Stimulated activated CD4-positive, alpha-beta T cell treated with anti-CD3 and anti-CD28 coated beads, Interleukin-2, amount 100 ng/mL, for 24 hours (primary cell): ENCODE measurements at places on chromosomes 6 and 20.

GRCh38 chr20:4730780-4731179, 9.1 kb downstream of the PRND start:
- DNase-seq = no peak

DNA sequence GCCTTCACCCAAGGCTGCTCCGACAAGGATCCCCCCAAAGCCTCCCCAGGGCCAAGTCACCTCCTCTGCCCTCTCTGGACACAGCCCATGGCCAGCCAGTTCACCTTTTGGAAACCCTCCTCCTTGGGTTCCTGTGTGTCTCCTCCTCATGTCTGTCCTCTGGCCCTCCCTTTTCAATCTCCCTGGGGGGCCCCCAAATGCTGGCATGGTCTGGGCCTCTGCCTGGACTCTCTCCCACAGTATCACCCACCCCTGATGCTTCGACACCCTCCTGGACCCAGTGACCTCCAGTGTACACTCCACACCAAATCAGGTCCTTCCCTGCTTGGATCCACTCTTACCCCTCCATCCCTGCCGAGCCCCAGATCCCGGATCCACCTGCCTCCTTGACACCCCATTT, 46.7 kb upstream of the NNAT start:
- DNase-seq = no peak

- no peak for DNase-seq
Measured at GRCh38 chr6:167044696-167045095, 45.5 kb downstream of the CEP43 start.

- no peak for DNase-seq
Measured at GRCh38 chr6:129908858-129909257, 47.7 kb upstream of the TMEM244 start.

GRCh38 chr6:166815629-166816028, 140.7 kb downstream of the RNASET2 start:
- DNase-seq = no peak
